ENCODE measurements at places on chromosomes 4 and X.
A peak's percentile ranks its signal among the peaks of the same experiment; 100 is the strongest.

- DNase-seq: no peak
Measured at GRCh38 chr4:104188301-104188700, 306.4 kb downstream of the CXXC4 start.

- DNase-seq: no peak
Measured at GRCh38 chr4:142092941-142093340, 456.6 kb downstream of the IL15 start.

- DNase-seq: no peak
Measured at GRCh38 chrX:6748595-6748994, 213.7 kb upstream of the VCX3A start.

GRCh38 chrX:130715299-130715698 lies 187.7 kb downstream of the ENOX2 start:
- no peak for DNase-seq

- no peak for DNase-seq
Measured at GRCh38 chrX:20620306-20620705, 353.6 kb upstream of the RPS6KA3 start.

- no peak for DNase-seq
Measured at GRCh38 chr4:89720981-89721380, 116.0 kb downstream of the SNCA start.

DNA sequence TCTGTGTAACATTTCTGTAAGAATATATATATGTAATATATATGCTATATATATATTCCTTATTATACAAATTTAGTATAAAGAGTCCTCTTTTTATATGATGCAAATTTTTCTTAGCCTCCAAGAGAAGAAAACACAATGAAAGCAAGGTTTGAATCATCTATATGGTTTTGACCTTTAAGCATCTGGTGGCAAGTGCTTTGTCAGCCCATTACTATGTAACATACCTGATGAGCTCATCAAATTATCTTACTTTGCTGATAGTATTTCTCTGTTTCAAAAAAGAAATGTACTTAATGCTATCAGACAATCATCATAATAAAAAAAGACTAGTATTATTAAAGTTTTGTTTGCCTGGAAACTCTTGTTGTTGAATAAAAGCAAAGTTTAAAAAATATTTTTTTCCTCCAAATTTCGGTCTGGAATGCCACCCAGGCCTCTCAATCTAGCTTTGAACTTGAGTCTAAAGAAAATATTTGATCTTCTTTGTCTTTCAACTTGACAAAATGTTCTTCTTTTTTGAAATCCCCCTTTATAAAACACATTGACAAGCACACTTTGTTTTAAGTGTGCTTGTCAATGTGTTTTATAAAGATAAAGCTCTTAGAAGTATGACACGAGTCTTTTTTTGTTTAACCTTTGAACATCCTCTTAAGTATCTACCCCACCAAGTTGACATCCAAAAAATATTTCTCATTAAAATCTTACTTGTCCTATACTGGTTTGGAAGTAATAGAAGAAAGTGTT lies 26.2 kb downstream of the ZNF330 start:
- DNase-seq: no peak

- DNase-seq: no peak
Measured at GRCh38 chr4:52423967-52424366, 235.1 kb downstream of the USP46 start.

- no peak for DNase-seq
Measured at GRCh38 chr4:86685401-86685800, 91.3 kb downstream of the PTPN13 start.

- DNase-seq: peak; percentile 10
Measured at GRCh38 chrX:30971774-30972603, 82.9 kb upstream of the TAB3 start.

DNA sequence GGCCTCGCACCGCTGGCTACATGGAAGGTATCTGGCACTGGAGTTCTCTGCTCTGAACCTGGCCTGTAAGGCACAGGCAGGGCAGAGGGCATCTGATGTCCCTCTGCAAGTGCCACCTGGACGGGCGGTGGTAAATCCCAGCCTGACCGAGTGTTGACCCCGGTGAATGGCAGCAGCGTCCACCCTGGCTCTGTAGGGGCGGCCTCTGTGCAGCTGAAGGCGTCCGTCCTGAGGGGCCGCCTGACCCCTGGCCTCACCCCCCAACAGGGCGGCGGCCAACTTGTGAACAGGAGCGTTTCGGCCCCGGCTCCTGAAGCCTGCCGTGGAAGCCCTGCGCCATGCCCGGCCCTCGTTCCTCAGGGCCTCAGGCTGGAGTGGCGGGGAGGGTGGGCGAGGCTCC lies 51.4 kb downstream of the CPZ start:
- no peak for DNase-seq

GRCh38 chr4:6538575-6538974 lies 36.4 kb upstream of the MAN2B2 start:
- DNase-seq: no peak

- no peak for DNase-seq
Measured at GRCh38 chr4:45770958-45771357, 352.9 kb downstream of the GABRG1 start.

- DNase-seq: no peak
Measured at GRCh38 chr4:48603366-48604003, 113.4 kb downstream of the ZAR1 start.

DNA sequence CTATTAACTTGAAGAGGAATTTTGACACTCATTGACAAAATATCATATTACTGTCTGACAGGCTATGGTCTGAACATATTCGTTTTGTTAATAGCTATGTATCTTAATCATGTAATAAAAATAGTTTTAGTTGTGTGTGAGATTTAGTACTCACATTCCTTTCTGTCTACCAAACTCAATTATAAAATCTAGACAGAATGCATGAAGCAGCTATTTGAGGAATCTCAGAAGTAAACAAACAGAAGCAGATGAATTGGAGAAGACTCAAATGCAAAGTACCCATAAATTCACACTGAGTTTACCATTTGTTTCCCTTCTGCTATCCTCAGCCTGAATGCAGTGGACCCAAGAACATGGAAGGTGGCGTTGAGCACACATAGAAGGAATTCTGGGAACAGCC lies 841.6 kb upstream of the AADAT start:
- no peak for DNase-seq
